ENCODE measurements at places on chromosomes 3 and 15.
A peak's percentile ranks its signal among the peaks of the same experiment; 100 is the strongest.

GRCh38 chr3:128276577-128277183, 123.4 kb downstream of the EEFSEC start:
- DNase-seq, result no peak

DNA sequence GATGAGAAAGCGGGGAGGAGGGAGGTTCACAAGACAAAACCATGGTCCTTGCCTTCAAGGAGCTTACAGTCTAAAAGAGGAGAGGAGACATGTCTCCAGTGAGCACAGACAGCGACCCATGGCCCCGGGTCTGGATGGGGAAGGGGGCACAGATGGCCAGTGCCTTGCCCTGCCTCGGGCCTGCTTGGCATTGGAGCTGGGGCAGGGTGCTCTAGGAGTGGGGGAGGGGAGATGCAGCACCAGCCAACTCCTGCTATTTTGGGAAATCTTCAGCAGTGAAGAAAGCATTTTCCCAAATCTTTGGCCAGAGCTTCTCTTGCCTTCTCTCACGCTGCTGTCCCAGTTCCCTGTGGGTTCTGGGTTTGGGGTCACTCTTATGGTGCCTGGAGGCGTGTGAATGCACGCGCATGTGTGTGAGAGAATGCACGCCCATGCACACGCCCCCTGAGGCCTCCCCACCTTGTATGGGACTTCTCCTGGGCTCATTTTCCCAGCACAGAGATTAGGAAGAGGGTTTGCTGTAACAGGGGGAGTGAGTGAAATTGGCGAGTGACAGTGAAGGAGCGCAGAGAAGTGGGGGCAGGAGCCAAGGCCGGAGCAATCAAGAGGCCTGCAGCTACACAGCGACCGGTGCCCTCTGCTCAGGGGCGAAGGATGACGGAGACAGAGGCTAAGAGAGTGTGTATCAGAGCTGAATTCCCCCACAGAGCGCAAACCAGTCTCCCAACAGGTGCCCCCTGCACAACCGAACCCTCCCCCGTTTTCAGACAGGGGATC, 71.5 kb downstream of the SEMA5B start:
- no peak for DNase-seq

DNA sequence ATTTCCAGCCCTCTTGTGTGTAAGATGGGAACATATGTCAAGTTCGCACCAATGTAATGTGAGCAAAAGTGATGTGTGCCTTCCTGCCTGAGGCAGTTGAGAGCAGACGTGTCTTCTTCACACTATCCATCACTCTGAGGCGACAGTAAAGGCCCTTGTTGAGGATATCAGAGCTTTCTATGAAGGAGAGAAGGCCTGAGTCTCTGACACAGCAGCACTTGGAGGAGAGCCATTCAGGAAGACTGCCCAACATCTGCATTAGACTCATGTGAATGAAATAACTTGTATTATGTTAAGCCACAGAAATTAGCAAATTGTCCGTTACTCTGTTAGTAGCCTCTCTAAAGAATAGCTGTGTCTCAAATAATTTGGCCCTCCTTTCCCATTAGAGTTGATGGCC, 108.8 kb upstream of the CCDC54 start:
- DNase-seq, result no peak

GRCh38 chr3:178823591-178824246, 247.9 kb downstream of the ZMAT3 start:
- DNase-seq, result no peak

DNA sequence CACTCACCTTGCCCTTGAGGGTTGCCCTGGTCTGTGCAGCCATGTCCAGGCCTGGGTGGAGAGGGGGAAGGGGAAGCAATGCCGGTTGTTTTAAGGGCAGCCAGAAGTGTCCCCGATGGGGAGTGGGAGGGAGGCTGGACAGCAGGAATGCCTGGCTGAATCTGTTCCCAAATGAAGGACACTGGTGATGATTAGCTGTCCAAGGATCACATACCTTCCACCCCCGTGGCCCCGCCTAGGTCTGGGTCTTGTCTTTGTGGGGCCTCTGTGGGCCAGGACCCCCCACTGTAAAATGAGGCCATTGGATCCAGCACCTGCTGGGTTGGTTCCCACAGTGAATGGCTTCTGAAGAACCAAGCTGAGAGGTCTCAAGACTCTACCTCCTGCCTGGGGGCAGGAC, 71.4 kb downstream of the FBLN2 start:
- DNase-seq, result no peak

- no peak for DNase-seq
Measured at GRCh38 chr3:50196253-50196801, 4.9 kb downstream of the GNAT1 start.

DNA sequence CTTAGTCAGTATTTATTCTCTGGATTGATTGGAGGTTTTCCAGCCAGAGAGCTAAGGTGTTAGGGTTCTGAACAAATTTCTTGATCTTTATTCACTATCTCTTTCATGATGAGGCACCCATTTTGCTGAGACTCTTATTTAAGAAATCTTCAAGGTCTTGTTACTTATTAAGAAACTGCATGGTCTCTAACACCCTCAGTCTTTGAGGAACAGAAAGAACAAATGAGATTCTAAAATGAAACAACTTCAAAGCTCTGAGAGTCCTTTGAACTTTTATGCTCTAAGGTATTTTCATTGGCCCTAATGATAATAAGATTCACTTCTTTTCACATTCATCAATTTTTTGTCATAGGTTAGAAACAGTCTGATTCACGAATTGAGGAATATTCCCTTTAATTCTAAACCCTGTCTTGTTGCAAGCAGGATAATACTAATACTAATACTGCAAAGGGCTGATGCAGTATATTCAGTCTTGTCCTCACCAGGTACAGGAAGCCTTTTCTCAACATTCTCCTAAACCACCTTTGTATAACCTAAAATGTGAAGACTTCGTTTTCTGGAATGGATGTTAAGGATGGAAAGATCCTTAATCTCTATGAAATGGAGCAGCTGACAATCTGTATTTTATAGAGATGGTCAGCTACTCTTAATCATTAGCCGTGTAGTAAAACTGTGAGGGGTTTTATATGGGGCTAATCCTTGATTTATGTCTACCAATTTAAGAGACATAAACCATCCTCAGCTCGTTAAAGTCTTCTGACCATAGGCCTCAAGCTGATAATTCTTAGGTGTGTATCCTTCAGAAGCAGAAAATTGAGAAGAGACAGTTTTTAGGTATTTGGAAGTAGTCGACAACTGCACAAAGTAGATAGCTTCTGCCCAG, 198.3 kb downstream of the OTOL1 start:
- DNase-seq, result no peak

- no peak for DNase-seq
Measured at GRCh38 chr15:98433856-98434255, 214.5 kb upstream of the IGF1R start.

DNA sequence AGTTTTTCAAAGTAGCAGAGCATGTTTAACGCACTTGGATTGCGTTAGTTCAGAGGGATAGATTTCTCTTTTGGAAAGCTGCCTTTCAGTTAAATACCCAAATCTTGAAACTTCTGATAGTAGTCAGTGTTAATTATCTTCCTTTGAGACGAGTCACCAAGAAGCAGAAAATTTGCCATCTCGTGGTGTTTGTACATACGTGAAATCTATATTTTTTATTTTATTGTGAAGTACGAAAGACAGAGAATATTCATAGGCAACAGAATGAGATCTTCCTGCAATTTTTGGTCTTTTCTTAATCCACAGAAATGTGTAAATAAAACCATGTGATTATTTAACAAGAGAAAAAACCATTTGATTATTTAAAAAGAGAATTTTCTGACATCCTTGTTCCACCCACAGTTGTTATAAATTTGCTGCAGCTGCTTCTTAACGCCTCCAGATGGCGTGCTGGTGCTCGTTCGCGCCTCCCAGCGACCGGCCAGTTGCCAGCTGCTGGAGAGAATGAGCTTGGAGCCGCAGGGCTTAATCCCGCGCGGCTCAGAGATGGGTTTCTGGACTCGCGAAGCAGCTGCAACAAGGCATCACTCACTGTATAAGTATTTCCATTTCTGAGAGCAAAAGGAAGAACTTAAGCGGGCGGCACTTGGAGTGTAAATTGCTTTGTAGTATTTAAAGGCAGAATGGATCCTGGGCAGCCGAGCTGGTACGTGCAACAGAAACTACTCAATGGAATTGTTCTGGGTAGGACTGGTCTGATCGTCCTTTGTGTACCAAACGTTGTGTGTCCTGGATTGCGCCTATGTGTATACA, 10.5 kb upstream of the SLITRK3 start:
- DNase-seq, result peak; percentile 74

- DNase-seq, result no peak
Measured at GRCh38 chr3:108117241-108117775, 26.5 kb upstream of the CD47 start.

DNA sequence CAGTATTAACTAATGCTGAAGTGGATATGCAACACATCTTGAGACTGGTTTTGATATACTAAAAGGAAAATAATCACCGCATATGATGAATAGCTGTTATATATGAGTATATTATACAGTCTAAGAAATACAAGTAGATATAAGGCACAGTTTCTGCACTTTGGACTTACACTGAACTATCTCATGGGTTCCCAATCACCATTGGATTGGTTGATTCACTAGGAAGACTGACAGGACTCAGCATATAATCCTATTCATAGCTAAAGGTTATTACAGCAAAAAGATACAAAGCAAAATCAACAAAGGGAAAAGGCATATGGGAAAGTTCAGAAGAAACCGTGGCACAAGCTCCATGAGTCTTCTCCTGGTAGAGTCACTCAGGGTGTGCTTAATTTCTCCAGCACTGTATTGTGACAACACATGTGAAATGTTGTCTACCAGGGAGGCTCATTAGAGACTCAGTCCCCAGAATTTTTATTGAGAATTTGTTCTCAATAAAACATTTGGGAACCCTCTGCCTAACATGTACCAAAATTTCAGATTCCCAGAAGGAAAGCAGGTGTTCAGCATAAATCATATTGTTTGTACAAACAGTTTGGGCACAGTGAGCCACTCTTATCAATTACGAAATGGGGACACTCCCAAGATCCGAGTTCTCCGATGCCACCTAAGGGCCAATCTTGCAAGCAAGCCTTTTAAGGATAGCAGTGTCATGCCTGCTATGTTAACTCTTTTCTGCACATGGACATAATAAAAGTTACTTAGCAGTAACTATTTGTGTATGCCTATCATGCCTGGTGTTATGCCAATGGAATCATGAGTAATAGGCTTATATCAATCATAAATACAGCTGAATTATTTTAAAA, 26.8 kb downstream of the CMC1 start:
- no peak for DNase-seq

DNA sequence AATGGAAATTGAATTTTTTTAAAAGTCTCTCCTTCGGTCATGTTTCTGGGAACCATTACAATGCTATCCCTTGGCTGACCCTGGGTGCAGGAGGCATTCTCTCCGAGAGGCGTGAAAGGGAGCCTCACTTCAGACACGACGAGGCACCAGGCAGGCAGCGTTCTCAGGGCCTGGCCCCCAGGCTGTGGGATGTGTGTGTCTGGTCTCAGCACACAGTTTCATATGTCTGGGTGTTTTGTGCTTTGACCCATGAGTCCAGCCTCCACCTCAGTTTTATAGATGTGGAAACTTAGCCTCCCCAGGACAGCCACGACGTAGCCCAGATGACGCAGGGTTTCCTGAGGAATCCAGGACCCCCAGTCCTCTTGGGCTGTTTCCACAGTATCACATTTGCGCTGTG, 34.0 kb downstream of the FGD5 start:
- DNase-seq, result no peak

- DNase-seq, result no peak
Measured at GRCh38 chr3:37287776-37288175, 113.4 kb upstream of the LRRFIP2 start.

DNA sequence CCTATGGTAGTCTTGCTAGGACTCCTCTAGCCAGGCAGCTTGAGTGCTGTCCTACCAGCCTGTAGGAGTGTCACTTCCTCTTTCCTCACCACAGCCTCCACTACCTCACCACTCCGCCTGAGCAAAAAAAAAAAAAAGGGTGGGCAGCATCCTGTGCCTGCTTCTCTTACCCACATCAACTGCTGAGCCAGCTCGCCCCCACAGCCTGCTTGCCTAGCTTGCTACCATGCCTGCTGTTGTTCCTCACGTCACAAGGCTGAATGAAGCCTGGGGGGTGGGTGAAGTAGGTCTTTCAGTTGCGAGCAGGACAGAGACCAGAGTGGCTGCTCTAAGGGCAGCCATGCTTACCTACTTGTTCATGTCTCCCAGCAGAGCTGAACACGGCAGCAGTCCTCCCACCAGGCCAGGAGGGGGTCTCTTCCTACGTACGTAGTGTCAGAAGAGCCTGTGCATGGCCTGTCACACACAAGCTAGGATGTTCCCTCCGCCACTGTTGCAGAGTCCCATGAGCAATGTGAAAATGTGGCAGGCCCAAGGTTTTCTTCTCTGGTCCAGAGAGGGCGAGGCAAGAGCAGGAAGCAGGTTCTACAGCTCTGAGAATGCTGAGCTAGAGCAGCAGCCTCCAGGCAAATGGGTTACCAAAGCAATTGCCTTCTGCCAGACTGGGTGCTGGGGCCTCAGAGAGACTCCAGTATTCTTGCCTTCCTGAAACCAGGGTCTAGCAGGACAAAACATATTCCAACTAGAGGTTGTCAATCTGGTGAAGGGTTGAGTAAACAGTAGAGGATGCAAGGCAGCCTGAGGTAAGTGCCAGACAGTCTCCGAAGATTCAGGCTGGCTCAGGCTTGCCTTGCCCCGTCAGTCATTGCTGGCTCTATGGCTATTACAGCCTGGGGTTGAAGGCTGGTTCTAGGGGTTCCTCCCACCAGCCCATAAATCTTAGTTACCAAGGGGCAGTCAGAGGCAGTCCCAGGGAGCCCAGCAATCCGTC, 8.1 kb downstream of the PPM1M start:
- DNase-seq, result peak; percentile 57

GRCh38 chr3:126131881-126132750, 48.2 kb upstream of the SLC41A3 start:
- no peak for DNase-seq

DNA sequence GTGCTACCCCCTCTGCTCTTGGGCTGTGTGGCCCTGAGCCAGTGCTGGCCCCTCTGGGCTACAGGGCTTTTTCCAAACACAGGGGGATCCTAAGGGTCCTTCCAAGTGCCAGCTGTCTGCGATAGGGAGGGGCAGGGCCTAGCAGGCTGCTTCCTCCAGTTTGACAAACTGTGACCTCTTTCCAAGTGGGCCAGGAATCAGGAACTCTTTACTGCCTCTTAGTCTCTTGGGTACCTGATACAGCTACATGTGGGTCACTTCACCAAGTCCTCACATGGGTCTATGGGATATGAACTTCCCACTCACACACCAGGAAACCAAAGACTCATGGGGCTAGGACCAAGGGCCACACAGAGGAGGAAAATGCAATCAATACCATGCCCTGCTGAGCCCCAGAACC, 25.4 kb downstream of the SEC61A1 start:
- DNase-seq, result no peak

- DNase-seq, result no peak
Measured at GRCh38 chr3:87437765-87438164, 161.4 kb upstream of the POU1F1 start.

- DNase-seq, result no peak
Measured at GRCh38 chr15:67199391-67199790, 55.1 kb downstream of the AAGAB start.

DNA sequence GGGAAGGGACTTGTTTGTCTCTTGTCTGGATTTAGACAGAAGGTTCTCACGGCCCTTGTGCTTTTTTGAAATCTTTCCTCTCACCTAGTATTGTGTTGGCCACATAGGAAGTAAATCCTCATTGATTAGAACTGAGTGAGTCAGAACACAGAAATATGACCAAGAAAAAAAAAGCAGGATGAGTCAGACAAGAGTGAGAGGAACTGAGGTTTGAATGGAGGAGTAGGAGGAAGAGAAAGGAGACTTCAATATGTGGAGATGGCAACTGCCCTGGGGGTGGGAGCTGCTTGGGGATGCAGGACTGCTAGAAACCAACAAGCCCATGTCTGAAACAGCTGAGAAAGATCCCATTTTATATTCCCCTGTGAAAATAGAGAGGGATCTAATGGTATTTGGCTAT, 194.1 kb upstream of the ZBTB20 start:
- DNase-seq, result no peak

- DNase-seq, result no peak
Measured at GRCh38 chr3:126982126-126982470, 817 bp upstream of the PLXNA1 start.

Measured in hippocampal formation (tissue), 2 donors.